ENCODE measurements at places on chromosomes 1 and 21.

- DNase-seq, result no peak
These were observed 20.0 kb downstream of the F11R start for GRCh38 chr1:161000736-161001480.

DNA sequence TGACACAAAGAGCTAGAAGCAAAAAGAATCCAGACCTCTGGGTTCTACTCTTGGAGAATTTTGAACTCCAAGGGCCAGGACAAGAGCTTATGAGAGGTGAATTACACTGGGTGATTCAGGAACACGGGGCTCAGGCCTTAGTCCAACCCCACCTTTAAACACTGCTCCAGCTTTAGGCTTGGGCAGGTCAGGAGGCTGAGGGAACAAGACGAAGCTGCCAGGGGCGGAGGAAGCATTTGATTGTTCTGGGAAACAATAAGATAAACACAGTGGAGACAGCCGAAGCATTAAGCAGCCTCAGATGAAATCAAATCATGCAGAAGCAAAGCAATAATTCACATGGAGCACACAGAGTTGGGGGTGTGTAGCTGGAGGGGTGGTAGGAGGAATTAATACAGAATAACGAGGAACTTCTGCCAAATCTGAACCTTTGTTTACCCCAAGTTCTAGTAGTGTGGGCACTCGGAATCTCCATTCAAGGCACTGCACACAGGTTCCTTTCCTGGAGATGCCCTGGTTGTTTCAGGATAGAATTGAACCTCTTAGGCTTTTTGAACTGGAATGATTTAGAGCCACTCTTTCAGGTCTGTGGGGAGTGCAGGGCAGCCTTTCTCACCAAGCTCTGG, 93.2 kb downstream of the PLXNA2 start:
- no peak for DNase-seq

GRCh38 chr1:244074559-244075171, 23.6 kb downstream of the ZBTB18 start:
- DNase-seq, result no peak

DNA sequence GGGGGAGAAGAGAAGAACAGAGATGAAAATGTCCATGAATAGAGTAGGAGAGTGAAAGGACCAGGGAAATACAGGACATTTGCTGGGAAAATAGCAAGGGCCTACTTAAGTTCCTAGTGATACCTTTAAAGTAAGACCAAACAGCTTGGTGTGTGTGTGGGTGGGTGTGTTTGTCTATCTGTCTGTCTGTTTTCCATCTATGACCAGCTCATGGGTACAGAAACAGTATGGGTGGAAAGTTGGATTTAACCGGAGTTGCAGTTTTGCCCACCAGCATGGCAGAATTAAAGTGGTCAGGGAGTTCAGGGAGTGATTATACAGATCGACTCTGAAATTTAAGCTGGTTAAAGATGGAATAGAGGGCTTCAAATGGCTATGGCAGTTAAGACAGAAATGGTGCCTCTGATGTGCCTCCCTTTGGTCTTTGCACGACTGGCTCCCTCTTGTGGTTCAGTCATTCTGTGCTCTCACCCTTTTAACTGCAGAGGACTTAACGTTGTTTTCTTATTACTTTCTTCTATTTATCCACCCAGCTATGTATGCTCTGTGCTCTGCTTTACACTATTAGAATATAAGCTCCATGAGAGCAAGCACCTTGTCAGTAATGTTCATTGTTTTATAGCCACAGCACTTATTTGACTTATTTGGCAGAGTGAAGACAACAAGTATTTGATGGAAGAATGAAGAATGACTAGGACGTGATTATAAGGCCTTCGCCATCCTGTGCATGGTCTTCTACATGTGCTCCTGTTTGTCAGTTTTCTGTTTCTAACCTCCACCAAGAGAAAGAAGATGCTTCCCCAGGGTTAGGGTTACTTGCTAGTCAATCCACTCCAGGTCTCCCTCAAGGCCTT, 72.7 kb upstream of the AK4 start:
- DNase-seq, result peak; percentile 18

DNA sequence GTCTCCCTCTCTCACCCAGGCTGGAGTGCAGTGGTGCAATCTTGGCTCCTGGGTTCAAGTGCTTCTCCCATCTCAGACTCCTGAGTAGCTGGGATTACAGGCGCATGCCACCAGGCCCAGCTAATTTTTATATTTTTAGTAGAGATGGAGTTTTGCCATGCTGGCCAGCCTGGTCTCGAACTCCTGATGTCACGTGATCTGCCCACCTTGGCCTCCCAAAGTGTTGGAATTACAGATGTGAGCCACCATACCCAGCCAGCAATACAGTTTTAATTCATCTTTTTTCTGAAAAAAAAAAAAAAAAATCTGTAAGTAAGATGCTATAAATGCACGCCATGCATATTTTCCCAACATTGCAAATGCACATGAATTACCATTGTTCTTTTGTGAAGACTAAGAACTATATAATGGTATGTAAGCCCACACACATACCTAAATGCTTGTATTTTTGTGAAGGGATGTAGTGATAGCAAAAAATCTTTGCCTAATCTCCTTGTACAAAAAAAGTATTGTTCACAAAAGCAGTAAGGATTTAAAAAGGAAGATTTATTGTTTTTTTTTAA, 8.0 kb downstream of the LAMC2 start:
- DNase-seq, result no peak

DNA sequence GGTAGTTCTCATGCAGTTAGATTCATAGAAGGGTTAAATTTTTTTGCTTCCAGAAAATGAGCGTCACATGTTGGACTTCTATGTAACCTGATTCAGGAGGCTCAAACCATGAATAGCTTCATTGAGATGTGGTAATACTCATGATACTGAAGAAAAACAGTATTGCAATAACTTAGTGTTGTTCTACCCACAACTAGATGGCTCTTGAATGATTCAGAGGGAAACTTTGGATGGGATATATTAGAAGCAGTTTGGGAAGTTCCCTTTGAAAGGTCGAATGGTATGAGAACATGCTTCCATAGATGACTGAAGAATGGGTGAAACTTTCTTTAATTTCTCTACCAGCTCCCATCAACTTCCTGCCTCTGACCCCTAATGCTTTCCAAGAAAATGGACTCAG, 211.7 kb upstream of the PTGFR start:
- no peak for DNase-seq

- no peak for DNase-seq
These were observed 96.6 kb upstream of the B3GALT2 start for GRCh38 chr1:193283016-193283415.

Data from NCI-H2171 (cell line).